Memory B cell (primary cell): ENCODE measurements at places on chromosomes 1 and 21.

GRCh38 chr1:10796029-10796944 lies at the start of gene CASZ1:
Gene CASZ1 (minus strand): TSS chr1:10796646. CDS start chr1:10693889, 102,757 bp downstream.
- DNase-seq, result no peak

- DNase-seq, result no peak
Measured at GRCh38 chr1:107993920-107994319, 28.9 kb upstream of the VAV3 start.

- no peak for DNase-seq
Measured at GRCh38 chr1:31151402-31151801, 85.9 kb upstream of the PUM1 start.

DNA sequence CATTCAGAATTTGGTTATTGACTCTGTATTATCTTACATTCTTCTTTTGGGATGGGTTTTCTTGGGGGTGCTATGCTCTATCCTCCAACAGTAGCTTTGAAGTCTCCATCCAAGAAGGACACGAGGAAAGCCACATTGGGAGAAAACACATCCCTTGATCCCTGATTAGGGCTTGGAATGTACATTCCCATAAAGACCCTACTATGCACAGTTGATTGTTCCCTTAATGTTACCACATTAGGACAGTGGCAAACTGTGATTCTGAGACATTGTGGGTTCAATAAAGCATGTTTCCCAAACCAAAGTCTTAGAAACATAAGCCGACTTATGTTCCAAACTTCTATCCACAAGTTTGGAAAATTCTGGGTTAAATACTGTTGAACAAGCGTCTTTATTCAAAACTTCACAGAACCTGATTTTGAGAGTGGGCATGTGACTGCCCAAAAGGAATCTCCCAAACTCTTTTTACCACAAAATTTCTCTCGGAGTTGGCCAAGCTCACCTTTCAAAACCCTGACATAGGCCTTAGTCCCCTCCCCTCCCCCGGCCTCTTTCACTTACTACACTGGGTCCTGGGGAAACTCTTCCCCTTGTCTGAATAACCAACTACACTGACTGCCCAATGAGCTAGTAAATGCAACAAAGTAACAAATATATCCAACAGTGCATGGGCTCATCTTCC lies 177.0 kb upstream of the KAZN start:
- no peak for DNase-seq

DNA sequence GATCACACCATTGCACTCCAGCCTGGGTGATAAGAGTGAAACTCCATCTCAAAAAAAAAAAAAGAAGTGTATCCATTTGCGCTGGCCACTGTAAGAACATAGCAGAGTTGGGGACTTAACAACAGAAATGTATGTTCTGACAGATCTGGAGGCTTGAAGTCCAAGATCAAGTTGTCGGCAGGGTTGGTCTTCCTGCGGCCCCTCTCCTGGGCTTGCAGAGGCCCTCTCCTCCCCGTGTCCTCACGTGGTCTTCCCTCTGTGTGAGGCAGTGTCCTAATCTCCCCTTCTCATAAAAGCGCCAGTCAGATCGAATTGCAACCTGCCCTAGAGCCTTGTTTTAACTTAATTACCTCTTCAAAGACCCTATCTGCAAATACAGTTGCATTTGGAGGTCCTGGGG lies 52.6 kb downstream of the MT1HL1 start:
- no peak for DNase-seq

GRCh38 chr1:212042436-212042835 lies 6.9 kb downstream of the DTL start:
- DNase-seq, result no peak

DNA sequence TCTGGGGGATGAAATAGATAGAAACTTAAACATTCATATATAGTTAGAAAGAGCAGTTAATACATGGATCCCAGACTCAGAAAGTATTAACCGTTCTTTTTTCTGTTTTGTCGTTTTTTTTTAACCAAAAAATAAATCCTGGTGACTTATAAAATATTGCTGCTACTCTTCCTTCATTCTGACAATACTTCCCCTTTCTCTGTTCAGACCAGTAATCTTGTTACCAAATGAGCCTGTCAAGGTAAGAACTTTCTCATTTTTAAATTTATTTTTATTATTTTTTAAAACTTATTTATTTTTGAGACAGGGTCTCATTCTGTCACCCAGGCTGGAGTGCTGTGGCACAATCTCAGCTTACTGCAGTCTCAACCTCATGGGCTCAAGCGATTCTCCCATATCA lies 13.7 kb downstream of the PTPN22 start:
- DNase-seq, result no peak
